EL (cell line): ENCODE measurements at places on chromosomes 3 and 15.

DNA sequence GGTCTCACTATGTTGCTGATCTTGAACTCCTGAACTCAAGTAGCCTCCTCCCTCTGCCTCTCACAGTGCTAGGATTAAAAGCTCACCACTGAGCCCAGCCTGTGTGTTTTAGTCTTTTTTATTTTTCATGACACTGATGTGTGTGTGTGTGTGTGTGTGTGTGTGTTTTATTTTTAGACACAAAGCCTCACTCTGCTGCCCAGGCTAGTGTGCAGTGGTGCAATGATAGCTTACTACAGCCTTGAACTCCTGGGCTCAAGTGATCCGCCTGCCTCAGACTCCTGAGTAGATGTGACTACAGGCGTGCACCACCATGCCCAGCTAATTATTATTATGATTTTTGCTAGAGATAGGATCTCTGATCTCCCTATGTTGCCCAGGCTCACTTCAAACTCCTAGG lies 23.3 kb upstream of the CTSH start:
- no peak for DNase-seq

GRCh38 chr15:35445891-35446290 lies 100.1 kb downstream of the DPH6 start:
- DNase-seq: peak; percentile 29

DNA sequence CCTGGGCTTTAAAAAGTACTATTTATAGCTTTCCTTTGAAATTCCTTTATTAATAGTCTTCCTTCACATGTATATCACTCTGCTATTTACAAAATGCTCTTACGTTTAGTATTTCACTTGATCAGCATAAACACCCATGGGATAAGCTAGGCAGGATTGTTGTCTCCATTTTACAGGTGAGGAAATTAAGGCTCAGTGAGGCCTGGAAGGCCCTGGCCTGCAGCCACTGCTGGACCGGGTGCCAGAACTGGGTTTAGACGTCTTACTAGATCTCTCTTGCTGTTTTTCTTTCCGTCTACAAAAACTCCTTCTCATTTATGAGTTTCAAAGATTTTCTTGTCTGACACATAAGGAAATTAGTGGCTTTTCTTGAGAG lies 236.4 kb downstream of the LPP start:
- no peak for DNase-seq

DNA sequence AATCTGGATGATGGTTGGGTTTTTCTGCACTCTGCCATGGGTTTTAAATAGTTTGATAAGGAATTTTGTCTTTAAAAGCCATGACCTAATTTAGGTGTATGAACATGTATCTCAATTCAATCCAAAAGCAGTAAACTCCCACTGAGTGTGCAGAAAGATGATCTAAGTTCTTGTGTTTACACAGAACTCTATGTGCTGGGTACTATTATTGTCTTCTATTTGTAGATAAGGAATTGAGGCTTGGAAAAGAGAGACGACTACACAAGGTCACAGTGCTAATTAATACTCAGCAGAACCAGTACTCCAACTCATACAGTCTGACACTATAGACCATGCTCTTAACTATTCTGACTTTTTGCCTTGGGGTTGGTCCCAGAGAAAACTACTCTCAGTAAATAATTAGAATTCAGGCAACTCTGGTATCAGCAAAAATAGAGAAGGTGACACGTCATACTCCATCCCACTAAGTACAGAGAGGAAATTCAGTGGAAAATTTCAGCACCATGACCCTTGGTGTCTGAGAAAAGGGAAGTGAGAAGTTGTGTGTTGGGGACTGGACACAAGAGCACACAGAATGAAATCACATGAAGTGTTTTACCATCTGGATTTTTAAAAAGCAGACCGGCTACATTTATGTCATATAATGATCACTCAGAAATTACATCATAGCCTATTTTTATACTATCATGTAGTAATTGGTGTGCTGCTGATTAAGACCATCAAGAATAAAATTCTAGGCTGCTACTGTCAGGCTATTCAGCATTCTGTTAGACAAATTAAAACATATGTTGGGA lies 18.3 kb upstream of the MYH15 start:
- DNase-seq: no peak

- DNase-seq: peak; percentile 28
Observed at GRCh38 chr3:139309061-139309591, 34.7 kb upstream of the MRPS22 start.

- peak; percentile 87 for DNase-seq
Observed at GRCh38 chr3:99118381-99118780, 216.9 kb upstream of the DCBLD2 start.

- DNase-seq: no peak
Observed at GRCh38 chr15:47708161-47708980, 8.9 kb upstream of the SEMA6D start.

GRCh38 chr15:48006031-48006511 lies 114.7 kb upstream of the SLC24A5 start:
- DNase-seq: peak; percentile 4

- no peak for DNase-seq
Observed at GRCh38 chr15:63818629-63819028, 15.1 kb downstream of the HERC1 start.

GRCh38 chr3:189320511-189320910 lies 148.7 kb downstream of the TPRG1 start:
- no peak for DNase-seq

- no peak for DNase-seq
Observed at GRCh38 chr3:20375302-20375701, 189.3 kb upstream of the SGO1 start.

- DNase-seq: no peak
Observed at GRCh38 chr15:64901914-64902313, 9.8 kb upstream of the ANKDD1A start.

DNA sequence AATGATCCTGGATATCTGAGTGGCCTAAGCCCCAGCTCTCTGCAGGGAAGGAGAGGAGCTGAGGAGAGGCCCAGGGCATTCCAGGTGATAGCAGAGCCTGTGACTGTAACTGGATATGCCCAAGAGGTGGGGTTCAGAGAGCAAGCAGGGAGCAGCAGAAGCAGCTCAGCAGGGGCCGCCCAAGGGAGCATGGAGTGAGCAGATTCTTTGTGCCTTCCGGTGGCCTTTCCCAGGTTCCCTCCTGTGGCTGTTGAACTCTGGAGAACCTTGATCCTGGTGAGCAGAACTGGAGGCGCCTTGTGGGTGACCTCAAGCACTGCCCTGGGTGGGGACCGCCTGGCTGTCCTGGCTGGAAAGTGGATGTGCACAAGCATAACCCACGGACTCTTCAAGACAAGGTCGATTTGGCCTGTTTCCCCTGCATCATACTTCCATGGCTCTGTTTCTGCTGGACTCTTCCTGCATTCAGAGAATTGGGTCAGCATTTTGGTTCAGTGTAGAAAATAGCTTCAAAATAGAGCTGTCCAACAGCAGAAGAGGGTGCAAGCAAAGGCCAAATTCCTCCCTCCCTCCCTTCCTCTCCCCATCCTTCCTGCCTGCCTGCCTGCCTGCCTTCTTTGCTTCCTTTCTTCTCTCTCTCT lies 76.1 kb downstream of the ARNT2 start:
- no peak for DNase-seq

- no peak for DNase-seq
Observed at GRCh38 chr3:112637700-112638099, 3.2 kb downstream of the CCDC80 start.
